ENCODE measurements at places on chromosomes 6 and 20. TPM values are rescaled to one million over a fixed set of nuclear protein-coding genes. Genes with fewer than 3 reads are reported as not detected.

Gene SEMG1
- total RNA-seq: not detected

GRCh38 chr6:112362027-112362795 lies 15.1 kb downstream of the RFPL4B start:
- H3K4me1 ChIP-seq: no peaks in the 10 kb centered on the region
- H3K4me3 ChIP-seq: no peak overlapping the region
- H3K27ac ChIP-seq: no peak overlapping the region
- no peaks in the 10 kb centered on the region for H3K27me3 ChIP-seq

Gene ENTPD6
- 103 TPM for total RNA-seq

GRCh38 chr6:168877821-168878282 lies 375.8 kb downstream of the THBS2 start:
- no peaks in the 10 kb centered on the region for H3K4me1 ChIP-seq
- DNase-seq: no peak
- H3K36me3 ChIP-seq: no peaks in the 10 kb centered on the region
- H3K27me3 ChIP-seq: no peaks in the 10 kb centered on the region

DNA sequence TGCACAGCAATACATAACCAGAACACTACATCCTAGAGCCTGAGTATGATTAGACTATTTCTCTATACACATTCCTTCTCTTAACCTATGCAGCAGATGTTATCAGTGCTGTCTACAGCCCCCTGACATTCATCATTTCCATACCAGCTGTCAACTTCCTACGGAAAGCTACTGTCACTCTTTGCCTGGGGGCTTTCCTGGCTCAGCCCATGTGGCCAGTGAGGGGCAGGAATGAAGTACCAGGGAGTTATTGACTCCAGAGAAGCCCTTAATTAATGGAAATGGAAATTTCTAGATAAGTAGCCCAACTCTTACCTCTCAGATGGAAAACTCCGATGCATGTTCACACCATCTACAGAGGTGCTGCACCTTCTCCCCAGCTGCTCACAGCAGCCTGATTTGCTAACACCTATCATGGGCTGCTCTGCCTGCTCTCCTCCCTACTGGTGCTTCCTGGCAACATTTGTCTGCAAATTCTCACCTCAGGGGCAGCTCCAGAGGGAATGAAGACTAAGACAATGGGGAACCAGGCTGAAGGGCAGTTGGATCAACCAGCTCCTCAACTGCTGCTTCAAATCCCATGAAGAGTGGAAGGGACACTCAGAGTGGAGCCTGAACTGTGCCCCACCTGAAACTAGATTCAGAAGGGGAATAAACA lies 59.6 kb downstream of the LINC00237 start:
- no peak overlapping the region for H3K4me3 ChIP-seq
- DNase-seq: no peak
- no peaks in the 10 kb centered on the region for H3K27me3 ChIP-seq
- H3K27ac ChIP-seq: no peak overlapping the region
- no peaks in the 10 kb centered on the region for H3K4me1 ChIP-seq

DNA sequence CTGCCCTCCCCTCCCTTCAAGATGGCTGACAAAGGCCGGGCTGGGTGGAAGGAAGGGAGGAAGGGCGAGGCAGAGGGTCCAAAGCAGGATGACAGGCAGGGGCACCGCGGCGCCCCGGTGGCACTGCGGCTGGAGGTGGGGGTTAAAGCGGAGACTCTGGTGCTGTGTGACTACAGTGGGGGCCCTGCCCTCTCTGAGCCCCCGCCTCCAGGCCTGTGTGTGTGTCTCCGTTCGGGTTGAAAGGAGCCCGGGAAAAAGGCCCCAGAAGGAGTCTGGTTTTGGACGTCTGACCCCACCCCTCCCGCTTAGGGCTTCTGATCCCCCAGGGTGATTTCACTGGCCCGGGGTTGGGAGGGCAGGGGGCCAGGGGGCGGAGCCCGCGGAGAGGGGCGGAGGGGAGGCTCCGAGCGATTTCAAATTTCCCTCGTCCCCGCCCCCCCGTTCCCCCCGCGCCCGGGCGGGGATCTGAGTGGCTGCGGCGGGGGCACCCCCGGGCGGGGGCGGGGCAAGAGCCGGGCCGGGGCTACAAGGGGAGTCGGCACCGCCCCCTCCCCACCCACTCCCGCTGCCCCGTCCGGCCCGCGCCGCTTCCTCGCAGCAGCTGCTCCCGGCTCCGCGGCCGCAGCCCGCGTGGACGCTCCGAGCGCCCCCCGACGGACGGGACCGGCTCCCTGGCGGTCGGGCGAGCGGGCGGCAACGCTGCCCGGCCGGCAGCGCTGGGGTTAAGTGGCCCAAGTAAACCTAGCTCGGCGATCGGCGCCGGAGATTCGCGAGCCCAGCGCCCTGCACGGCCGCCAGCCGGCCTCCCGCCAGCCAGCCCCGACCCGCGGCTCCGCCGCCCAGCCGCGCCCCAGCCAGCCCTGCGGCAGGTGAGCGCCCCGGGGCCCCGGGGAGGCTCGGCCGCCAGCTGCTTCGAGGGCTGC lies at the start of gene DNMT3B:
Gene DNMT3B (plus strand): TSS at position 555 of the 923 bp plus-strand sequence. CDS start 17,939 bp downstream, outside the sequence.
- no peaks in the 10 kb centered on the region for H3K36me3 ChIP-seq
- peak within 1 kb of the TSS; percentile 59 for H3K4me3 ChIP-seq
- H3K27ac ChIP-seq: peak within 1 kb of the TSS; percentile 11
- no peaks in the 10 kb centered on the region for H3K27me3 ChIP-seq

Gene TSPO2
- not detected for total RNA-seq

Gene ECT2L
- 0.13 TPM for total RNA-seq

DNA sequence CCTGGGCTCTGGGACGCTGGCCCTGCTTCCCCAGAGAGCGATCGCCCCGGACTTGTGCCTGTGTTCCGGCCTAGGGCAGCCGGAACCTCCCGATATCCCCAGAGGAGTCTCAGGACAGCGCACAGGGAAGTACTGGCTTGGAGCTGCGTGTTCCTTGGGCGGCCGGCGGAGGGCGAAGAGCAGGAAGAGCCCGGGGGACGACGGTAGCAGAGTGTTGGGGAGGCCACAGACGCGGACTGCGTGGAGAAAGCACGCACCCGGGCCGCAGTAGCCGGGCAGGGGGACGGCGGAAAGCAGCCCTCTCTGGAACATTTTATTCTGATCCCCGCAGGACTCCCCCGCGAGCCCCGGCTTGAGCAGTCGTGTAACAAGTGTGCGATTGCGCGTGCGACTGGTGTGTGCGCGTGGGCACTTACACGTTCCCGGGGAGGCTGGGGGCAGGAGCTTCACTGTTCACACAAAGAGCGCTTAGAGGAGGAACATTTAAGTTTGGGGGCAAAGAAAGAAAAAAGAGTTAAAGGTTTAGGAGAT lies 36.1 kb downstream of the NCR2 start:
- no peak overlapping the region for H3K27ac ChIP-seq
- H3K36me3 ChIP-seq: no peaks in the 10 kb centered on the region
- no peak for DNase-seq
- H3K4me1 ChIP-seq: peaks cover 7% of the 10 kb centered on the region
- H3K27me3 ChIP-seq: peaks cover 13% of the 10 kb centered on the region
- peak overlapping the region; percentile 43 for H3K4me3 ChIP-seq

Gene UQCC2
- 15.7 TPM for total RNA-seq

- no peaks in the 10 kb centered on the region for H3K4me1 ChIP-seq
- no peak overlapping the region for H3K4me3 ChIP-seq
- H3K27me3 ChIP-seq: no peaks in the 10 kb centered on the region
- no peaks in the 10 kb centered on the region for H3K36me3 ChIP-seq
Observed at GRCh38 chr6:144265390-144265789, 19.7 kb upstream of the UTRN start.

GRCh38 chr6:157287923-157288322 lies 35.4 kb downstream of the TMEM242 start:
- H3K4me1 ChIP-seq: no peaks in the 10 kb centered on the region
- DNase-seq: no peak
- H3K27me3 ChIP-seq: no peaks in the 10 kb centered on the region
- H3K4me3 ChIP-seq: no peak overlapping the region
- peaks cover 7% of the 10 kb centered on the region for H3K36me3 ChIP-seq

Gene TMEM30A
- 40.6 TPM for total RNA-seq

Gene SLC52A3
- not detected for total RNA-seq

Gene NFKBIE
- 8.3 TPM for total RNA-seq

Gene ENPP1
- 0.07 TPM for total RNA-seq

GRCh38 chr6:83314693-83315092 lies 116.2 kb downstream of the ME1 start:
- DNase-seq: no peak
- H3K4me1 ChIP-seq: no peaks in the 10 kb centered on the region
- H3K27ac ChIP-seq: no peak overlapping the region
- no peak overlapping the region for H3K4me3 ChIP-seq
- H3K36me3 ChIP-seq: no peaks in the 10 kb centered on the region
- no peaks in the 10 kb centered on the region for H3K27me3 ChIP-seq

DNA sequence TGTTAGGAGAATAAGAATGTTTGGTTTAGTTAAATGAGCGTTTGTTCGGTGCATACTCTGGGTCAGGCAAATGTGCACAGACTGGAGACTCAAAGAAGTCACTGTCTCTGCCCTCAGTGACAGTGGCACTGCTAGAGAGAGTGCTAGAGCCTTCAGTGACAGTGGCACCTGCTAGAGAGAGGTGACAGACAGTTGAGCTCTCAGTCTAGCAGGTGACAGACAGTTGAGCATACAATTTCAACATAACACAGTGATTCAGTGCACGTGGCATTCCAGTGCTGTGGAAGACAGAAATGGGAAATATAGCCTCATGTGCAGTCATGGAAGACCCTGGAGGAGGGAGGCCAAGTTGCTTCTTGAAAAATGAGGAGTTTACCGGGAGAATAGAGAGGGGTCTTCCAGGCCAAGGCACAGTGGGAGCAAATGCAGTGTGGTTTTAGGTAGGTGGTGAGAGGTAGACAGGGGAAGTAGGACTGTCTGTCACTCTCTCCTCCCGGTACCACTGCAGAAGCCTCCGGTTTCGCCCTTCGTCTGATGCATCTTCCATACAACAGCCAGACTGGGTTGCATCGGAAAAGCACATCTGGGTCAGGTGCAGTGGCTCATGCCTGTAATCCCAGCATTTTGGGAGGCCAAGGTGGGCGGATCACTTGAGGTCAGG lies 107.9 kb upstream of the CLDN20 start:
- no peak overlapping the region for H3K4me3 ChIP-seq
- DNase-seq: no peak
- no peaks in the 10 kb centered on the region for H3K27me3 ChIP-seq
- H3K36me3 ChIP-seq: no peaks in the 10 kb centered on the region
- no peak overlapping the region for H3K27ac ChIP-seq

GRCh38 chr6:31266567-31267360 lies 5.1 kb downstream of the HLA-C start:
- H3K27ac ChIP-seq: no peak overlapping the region
- H3K27me3 ChIP-seq: no peaks in the 10 kb centered on the region
- H3K4me3 ChIP-seq: no peak overlapping the region
- peaks cover 7% of the 10 kb centered on the region for H3K36me3 ChIP-seq

Gene LPA
- total RNA-seq: not detected

Gene SPAG4
- 1.1 TPM for total RNA-seq

Gene FIG4
- total RNA-seq: 13.4 TPM

GRCh38 chr20:59412181-59412580 lies 111.8 kb downstream of the EDN3 start:
- H3K27me3 ChIP-seq: no peaks in the 10 kb centered on the region
- no peak overlapping the region for H3K4me3 ChIP-seq
- no peaks in the 10 kb centered on the region for H3K36me3 ChIP-seq

GRCh38 chr6:37699887-37700619 lies 2.4 kb upstream of the MDGA1 start:
- DNase-seq: no peak
- no peaks in the 10 kb centered on the region for H3K36me3 ChIP-seq
- no peak overlapping the region for H3K27ac ChIP-seq
- no peak overlapping the region for H3K4me3 ChIP-seq

GRCh38 chr20:61673152-61673847 lies 392.4 kb downstream of the TAF4 start:
- no peaks in the 10 kb centered on the region for H3K4me1 ChIP-seq
- no peak overlapping the region for H3K4me3 ChIP-seq

DNA sequence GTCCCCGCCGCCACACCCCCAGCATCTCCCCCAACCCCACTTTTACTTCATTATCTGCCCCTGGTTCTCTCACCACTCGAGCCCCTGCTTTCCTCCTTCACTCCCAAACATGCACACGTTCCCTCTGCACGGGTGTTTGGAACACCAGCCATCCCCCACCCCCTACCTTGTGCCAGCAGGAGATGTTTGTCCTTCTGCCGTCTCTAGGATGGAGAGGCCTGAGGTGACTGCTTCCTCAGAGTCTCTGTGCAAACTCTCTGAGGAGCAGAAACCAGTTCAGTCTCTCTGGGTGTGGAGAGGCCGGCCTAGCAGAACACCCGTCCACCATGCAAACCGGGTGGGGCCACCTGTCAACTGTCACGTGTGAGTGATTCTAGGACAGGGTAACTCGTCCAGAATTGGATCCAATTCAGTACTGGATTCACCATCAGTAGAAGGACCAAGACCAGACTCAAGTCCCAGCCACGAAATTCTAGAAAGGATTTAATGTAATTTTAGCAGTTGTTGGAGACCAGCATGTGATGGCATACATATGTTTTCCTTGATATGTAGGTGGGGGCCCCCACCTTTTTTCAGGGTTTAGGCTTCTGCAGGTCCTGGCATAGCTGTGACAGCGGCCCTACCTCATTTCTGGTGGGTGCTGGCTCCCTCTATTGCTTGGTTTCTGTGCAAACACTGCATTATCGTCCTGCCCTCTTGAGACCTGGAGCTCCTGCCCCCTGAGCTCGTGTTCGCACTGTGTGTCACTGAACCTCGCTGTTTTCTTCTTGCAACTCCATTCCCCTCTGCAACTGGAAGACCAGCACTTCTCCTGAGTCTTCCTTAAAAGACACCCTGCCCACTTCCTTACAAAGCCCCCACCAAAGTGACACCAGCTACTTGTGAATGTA lies at the start of gene RAET1E:
Gene RAET1E (minus strand): TSS at position 259 of the 890 bp plus-strand sequence. CDS start 7,212 bp downstream, outside the sequence.
- no peak for DNase-seq
- H3K36me3 ChIP-seq: no peaks in the 10 kb centered on the region
- H3K27me3 ChIP-seq: no peaks in the 10 kb centered on the region
- no peak within 1 kb of the TSS for H3K4me3 ChIP-seq
- H3K4me1 ChIP-seq: no peaks in the 10 kb centered on the region

Gene ELOVL2
- not detected for total RNA-seq

Gene BCAS4
- total RNA-seq: 53.0 TPM

Gene MCHR2
- not detected for total RNA-seq

GRCh38 chr6:133129556-133129955 lies 111.6 kb upstream of the EYA4 start:
- H3K27me3 ChIP-seq: no peaks in the 10 kb centered on the region
- DNase-seq: no peak
- H3K4me3 ChIP-seq: no peak overlapping the region

DNA sequence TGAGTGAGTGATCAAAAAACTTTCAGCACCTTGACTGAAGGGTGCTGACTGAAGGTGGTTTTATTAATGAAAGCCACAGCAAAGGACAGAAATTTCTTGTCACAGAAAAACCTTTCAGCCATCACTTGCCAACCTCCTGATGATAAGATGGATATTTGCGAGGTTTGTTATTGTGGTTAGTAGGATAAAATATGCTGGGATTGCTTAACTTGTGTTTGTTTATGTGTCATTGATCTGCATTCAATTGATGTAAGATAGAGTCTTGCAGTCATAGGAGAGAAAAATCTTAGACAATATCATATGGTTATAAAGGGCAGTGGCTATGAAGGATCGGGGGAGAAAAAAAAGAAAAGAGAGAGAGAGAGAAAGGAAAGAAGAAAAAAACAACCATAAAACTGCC lies 1.2 kb downstream of the TSBP1 start:
- DNase-seq: no peak
- no peaks in the 10 kb centered on the region for H3K27me3 ChIP-seq
- no peak overlapping the region for H3K4me3 ChIP-seq

Gene MARCKS
- total RNA-seq: 3.7 TPM

- no peaks in the 10 kb centered on the region for H3K27me3 ChIP-seq
- no peak overlapping the region for H3K27ac ChIP-seq
- no peaks in the 10 kb centered on the region for H3K4me1 ChIP-seq
- no peak for DNase-seq
- no peak overlapping the region for H3K4me3 ChIP-seq
Observed at GRCh38 chr6:115891750-115892149, 168.9 kb downstream of the FRK start.

Gene KIF25
- not detected for total RNA-seq
